ENCODE measurements at places on chromosomes 1 and 21.
A peak's percentile ranks its signal among the peaks of the same experiment; 100 is the strongest.

DNA sequence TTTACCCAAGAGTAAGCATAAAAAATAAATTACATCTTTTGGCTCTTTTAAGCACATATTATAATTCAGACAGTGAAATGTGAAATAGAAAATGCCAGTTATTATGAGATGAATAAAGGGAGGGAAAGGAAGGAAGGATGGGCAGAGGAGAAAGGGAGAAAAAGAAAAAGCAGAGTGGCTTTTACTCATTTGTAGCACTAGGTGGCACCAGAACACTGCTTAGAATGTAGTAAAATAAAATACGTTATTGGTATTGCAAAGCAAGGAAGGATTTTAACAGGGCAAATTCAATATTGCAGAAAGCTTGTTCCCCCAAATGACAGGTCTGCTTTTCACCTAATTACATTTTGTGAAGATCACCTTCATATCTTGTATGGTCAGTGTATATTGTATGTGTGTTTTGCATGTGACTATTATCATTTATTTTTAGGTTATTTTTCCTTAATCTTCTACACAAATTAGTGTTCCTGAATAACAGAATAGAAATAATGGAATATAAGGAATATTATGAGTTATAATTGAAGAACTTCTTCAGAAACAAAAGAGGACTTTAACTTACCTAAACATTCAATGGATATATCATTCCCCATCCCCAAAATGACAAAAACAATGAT, 9.1 kb upstream of the PCNX2 start:
- DNase-seq: no peak

- DNase-seq: peak; percentile 89
Measured at GRCh38 chr1:6450943-6451373, 15.0 kb downstream of the TNFRSF25 start.

- no peak for DNase-seq
Measured at GRCh38 chr1:78491451-78492071, 787 bp downstream of the PTGFR start.

DNA sequence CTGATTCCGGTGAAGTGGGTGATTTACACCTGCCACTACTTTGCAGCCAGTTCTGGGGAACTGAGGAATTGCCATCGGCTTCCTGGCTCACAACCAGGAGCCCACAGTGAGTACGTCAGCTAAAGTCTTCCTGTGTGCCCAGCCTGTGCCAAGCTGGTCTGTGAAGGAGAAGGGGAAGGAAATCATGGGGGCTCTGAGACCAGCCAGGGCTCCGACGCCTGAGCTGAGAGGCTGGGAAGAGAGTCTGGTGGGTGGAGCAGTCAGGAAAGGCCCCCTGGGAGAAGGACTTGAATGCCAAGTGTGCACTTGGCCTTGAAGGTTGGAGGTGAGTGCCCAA, 1.2 kb downstream of the LURAP1 start:
- DNase-seq: no peak

GRCh38 chr1:164930241-164930640, 371.3 kb downstream of the PBX1 start:
- DNase-seq: no peak

GRCh38 chr1:44000122-44000665, 8.8 kb downstream of the CCDC24 start:
- DNase-seq: no peak

- DNase-seq: no peak
Measured at GRCh38 chr1:24392982-24393650, 20.5 kb downstream of the STPG1 start.

DNA sequence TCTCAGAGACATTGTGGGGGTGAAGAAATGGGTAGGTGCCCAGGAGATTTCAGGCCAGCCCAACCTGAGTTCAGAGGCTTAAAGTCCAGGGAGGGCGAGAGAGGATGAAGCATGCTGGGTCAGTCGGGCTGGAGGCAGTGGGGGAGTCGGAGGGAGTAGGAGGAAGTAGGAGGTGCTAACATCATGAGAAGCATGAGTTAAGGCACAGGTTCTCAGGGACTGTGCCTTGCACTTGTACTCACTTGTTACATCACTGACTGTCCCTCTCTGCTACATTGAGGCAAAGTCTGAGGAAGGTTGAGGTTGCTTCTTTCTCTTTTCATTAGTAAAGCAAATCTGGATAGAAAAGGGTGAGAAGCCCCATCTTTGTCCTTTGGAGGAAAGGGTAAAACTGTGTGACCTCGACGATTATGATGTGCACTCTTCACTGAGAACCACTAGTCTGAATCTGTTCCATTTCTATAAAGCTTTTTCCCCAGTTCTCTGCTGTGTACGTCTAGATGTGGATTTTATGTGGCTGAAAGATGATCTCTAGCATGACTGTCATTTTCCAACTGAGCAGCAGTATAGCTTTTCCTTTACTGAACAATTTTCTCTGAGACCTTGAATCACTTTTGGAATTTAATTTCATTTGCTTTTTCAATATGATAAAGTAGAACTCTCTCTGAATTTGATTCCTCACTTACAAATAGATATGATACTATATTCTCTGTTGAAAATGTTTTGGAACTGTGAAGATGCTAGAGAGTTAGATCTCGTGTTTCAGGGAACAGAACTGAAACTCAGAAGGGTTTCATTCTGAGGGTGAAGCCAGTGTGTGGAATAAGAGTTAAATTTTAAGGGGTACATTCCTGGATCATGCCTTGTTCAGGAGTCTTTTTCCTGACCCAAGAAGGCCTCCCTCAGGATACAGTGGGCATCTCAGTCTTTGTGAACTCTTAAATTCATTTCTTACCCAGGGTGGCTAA, 94.6 kb downstream of the FGGY start:
- no peak for DNase-seq

DNA sequence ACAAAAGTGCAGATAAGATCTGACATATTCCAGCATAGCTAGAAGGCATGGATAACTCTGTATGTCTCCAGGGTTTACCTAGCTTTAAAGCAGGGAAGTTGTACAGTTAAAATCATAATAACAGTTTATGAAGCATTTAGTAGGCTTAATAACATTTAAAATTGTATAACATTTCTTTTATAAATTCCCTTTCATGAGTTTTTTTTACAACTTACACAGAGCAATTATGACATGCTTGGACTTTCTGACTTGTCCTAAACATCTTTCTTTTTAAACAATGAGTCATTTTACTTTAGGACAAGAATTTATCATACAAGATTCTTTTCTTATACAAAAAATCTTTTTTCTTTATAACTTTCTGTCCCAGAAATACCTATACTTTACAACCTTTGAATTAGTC, 408.5 kb upstream of the NEGR1 start:
- no peak for DNase-seq

GRCh38 chr1:229557200-229557850, 1.2 kb downstream of the ABCB10 start:
- DNase-seq: no peak

DNA sequence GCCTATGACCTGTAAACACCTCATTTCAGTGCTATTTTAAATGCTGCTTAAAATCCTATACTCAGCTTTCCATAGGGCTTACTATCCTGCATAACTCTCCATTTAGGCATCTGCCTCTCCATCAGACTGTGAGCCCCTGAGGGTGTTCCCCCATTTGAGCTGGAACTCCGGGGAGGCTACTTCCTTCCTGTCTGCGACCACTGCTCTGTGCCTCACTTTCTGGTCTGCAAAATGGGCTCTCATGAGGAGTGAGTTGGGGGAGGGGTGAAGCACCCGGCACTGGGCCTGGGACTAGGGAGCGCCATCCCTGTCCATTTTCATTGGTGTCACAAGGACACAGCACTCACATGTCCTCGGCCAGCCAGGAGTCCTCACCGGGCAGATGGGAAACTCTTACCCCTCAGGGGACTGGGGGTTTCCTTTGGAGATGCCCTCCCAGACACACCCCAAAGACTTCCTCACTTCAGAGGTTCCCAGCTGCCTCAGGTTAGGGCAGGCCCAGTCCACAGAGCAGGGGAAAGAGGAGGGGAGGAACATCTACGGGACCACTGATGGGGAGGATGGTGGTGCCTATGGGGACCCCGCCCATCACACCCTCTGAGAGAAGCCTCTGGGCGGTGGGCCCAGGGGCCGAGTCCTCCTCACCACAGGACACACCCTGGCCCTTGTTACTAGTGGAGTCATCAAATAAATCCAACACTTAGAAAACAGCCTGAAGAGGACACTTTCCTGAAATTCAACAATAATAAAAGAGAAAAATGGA, 134.9 kb downstream of the MATN1 start:
- no peak for DNase-seq

- no peak for DNase-seq
Measured at GRCh38 chr1:90919190-90919719, 102.6 kb downstream of the ZNF644 start.

DNA sequence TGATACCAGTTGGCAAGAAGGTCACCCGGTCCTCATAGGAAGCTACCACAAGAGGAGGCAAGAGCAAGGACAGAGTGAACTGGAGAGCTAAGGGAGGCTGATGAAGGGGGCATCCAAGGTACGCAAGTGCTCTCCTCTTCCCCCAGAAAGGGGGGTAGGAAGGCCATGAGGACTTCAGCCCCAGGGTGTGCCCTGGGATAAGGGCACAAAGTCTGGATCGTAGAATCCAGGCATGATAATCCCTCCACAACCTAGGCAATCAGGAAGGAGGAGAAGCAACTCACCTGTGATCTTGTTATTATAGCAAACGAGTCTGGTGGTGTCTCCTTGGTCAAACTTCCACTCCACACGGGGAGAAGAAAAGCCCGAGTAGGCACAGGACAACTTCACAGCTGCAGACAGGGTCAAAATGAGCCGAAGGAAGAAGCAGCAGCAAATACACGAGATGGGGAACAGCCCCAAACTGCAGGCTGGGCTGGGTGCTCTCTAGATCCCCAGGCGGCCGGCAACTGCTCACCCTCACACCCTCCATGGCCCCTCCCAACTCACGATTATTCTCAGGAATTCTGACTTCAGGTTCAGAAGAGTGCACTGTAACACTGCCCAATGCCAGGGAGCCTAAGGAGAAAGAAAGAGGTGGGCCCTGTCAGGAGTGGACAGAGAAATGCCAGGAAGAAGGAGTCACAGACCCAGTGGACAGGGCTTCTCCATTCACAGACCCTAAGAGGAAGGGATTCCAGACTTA, 20.0 kb downstream of the F11R start:
- DNase-seq: no peak

- no peak for DNase-seq
Measured at GRCh38 chr1:173451981-173452380, 25.2 kb upstream of the PRDX6 start.

DNA sequence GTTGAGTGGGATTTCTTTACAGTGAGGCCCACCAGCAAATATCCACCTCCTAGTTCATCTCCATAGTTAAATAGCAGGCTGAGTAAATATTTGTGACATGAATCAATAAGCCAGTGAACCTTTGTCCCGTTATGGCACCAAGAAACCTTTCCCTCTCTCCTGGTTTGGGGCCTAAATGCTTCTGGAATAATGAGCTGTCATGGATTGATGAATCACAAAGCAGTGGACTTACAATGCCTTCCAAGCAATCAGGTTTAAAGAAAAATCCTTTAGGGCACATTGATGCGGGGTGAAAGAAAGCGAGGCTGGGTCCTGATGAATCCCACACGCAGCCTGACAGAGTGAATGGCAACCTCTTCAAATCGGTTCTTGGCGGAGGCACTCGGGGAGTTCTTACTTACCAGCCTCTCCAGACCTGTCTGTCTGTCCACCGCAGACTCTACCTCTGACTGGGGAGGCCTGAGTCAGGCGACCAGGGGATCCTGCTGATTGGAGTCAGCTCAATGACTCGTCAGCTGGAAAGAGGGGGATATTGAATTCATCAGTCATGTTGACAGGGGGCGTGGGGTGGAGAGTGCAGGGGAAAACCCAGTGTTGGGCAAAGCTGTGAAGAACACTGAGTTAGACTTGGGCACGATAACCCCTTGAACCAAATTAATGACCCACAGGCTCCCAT, 247.3 kb downstream of the PLPP3 start:
- peak; percentile 13 for DNase-seq

GRCh38 chr1:235995511-235995910, 69.4 kb downstream of the NID1 start:
- no peak for DNase-seq

GRCh38 chr1:157084720-157085119, 14.9 kb downstream of the ETV3L start:
- no peak for DNase-seq

GRCh38 chr1:226629210-226629895, 80.8 kb downstream of the STUM start:
- no peak for DNase-seq

DNA sequence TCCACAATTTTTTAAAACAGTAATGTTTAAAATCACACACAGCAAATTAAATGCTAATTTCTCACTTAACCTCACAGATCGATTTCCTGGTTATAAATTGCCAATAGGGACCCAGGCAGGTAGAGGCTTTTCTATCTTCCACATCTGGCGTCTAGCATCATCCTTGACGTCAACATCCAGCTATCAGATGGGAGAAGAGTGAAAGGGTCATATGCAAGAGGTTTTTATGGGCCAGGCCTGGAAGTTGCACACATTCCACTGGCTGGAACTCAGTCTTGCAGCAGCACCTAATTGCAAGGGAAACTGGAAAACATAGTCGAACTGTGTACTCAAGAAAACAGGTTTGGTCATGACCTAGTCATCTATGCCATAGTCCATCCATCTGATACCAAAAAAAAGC, 6.0 kb upstream of the EEIG2 start:
- no peak for DNase-seq

DNA sequence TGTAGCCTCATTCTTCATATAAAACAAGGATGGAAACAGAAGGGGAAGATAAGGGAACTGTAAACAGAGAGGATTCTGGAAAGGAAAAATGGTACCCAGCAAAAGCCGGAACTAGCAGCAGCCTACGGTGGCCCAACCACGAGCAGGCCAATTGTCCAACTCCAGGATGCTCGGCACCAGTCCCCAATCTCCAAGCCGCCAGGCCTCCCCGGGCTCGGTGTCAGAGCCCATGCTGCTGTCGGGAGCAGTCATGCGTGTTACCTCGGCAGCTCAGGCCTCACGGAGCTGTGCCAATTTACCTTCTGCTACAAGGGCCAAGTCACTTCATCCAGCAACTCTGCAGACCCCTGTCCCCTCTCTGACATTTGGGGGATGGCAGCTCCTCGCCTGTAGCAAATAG, 130.8 kb downstream of the ZBTB18 start:
- DNase-seq: no peak

GRCh38 chr1:245566952-245567351, 412.2 kb downstream of the KIF26B start:
- no peak for DNase-seq

DNA sequence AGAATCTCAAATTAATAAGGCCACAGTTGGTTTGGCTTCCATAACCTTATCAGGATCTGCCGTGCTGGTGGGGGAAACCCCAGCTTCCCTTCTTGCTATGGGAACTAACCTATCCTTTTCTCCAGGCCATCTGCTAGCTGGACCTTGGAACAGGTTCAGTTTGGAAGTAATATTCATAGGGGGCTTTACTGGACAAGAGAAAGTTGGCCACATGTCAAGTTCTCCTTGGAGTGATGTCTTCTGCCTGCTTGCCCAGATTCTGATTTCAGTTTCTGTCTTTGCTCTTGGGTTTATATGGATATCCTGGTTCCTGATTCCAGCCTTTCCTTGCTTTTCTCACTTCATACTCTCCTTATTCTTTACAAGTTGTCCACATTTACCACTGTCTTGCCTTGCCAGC, 279.6 kb downstream of the ASTN1 start:
- no peak for DNase-seq

- no peak for DNase-seq
Measured at GRCh38 chr1:22685591-22686059, 25.0 kb upstream of the EPHB2 start.

Data from HuH-7.5 (cell line).